ENCODE measurements at places on chromosomes 3 and 15.

GRCh38 chr15:71647487-71647808 is 162.9 kb upstream of the NR2E3 start:
- no peak for DNase-seq

DNA sequence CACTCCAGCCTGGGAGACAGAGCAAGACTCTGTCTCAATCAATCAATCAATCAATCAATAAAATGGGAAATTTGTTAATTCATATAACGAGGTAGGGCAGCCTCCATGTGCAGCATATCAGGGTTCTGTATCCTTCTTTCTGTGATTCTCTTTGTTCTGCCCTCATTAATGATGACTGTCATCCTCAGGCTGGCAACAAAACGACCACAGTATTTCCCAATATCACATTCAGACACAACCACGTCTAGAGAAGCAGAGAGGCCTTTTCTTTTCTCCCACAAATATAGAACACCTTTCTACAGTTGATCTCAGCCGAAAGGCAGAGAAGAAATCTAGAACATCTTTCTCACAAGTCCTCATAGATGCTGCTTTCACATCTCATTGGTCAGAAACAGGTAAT is 11.2 kb downstream of the CEP19 start:
- DNase-seq, result no peak

- DNase-seq, result no peak
These were observed 70.7 kb upstream of the THBS1 start for GRCh38 chr15:39510001-39510701.

- DNase-seq, result no peak
These were observed 125.8 kb upstream of the MRPS22 start for GRCh38 chr3:139218046-139218445.

- DNase-seq, result no peak
These were observed 13.4 kb downstream of the PML start for GRCh38 chr15:74007820-74008371.

DNA sequence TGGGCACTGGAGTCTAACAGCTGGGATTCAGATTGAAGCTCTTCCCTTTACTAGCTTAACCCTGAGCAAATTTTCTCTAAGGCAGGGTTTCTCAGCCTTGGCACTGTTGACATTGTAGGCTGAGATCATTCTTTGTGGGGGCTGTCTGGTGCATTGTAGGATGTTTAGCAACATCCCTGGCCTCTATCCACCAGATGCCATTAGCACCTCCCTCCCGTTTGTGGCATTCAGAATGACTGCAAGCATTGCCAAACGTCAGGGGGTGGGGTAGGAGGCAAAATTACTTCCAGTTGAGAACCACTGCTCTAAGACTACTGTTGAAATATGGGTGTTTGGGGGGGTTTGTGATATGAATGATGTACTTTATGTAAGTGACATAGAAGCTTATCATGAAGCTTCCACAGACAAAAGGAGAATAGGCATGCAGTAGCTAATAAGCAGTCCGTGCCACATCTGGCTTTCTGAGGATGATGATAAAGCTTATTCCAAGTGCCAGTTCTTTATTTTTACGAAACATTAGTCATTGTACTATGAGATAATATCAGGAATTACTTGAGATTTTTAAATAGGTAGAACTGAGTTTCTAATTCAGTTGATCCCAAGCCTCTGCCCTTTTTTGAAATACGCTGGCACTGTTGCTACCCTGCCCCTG is 39.3 kb downstream of the NKIRAS1 start:
- no peak for DNase-seq

Data from stimulated activated CD8-positive, alpha-beta memory T cell treated with anti-CD3 and anti-CD28 coated beads, Interleukin-4, amount 100 ng/mL, for 24 hours (primary cell).